Activated CD4-positive, alpha-beta T cell treated with anti-CD3 and anti-CD28 coated beads, Interleukin-2, amount 10 ng/mL, durations not matched to agents 7 days and 5 days (primary cell): ENCODE measurements at places on chromosomes 4 and X. TPM values are rescaled to one million over a fixed set of nuclear protein-coding genes. Genes with fewer than 3 reads are reported as not detected.

DNA sequence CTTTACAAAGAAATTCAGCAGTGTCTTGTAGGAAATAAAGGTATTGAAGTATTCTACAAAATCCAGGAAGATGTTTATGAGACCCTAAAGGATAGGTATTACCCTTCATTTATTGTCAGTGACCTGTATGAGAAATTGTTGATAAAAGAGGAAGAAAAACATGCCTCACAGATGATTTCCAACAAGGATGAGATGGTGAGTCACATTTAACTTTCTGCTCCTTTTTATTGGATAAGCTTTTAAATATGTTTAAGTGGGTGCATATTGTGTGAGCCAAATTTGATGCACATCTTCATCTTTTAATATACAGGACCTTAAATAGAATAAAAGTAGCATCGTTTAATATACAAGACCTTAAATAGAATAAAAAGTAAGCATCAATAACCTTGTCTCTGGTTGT lies 72.1 kb downstream of the LRP2BP start:
- DNase-seq, result no peak

- DNase-seq, result no peak
These were observed 1756.9 kb upstream of the TENM3 start for GRCh38 chr4:180486342-180486741.

ENPEP gene
- 0.02 TPM for total RNA-seq

- DNase-seq, result no peak
These were observed 79.7 kb upstream of the PRSS48 start for GRCh38 chr4:151197247-151197646.

TLL1 gene
- not detected for total RNA-seq

CCNB3 gene
- total RNA-seq, result 0.82 TPM

CYSLTR1 gene
- 23.8 TPM for total RNA-seq

GRCh38 chr4:23978002-23978401 lies 88.2 kb upstream of the PPARGC1A start:
- no peak for DNase-seq

DNA sequence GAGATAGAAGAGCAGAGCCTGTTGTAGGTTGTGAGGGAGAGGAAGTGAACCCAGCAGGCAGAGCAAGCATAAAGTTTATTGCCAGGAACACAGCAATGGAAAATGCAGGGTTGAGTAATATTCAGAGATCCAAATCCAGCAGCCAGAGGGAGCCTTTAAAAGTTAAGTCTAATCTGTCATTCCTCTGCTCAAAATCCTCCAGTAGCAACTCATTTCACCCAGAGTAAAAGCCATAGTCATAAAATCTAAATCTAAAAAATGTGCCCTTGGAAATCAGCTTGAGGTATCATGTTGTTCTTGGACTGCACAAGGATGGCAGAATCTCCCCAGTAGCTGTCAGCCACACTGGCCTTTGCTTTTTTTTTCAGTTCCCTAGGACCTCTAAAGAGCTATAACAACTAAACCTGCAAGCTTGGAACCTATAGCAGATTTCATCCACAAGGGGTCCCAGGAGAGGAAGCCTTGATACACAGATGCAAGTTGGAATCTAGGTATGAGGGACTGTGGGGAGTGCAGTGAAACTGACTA lies 62.9 kb upstream of the FRAS1 start:
- DNase-seq, result peak; percentile 16

FAAH2 gene
- total RNA-seq, result 1.4 TPM

DNA sequence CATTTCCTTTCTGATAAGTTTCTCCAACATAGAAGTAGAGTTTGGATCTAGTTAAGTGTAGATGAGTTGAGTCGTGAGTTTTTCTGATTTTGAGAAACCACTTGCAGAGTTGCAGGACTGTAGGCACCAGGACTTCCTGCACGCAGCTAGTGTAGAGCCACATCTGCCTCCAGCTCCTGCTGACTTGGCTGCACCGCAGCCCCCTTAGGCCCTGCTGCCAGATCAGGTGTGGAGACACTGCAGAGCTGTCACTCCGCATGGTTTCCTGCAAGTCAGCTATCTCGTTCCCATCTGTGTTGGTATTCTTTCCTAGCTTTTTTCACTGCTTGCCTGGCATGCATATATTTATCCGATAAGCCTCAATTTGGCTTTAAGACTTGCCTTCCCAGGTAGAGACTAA lies 48.9 kb downstream of the PCDH7 start:
- no peak for DNase-seq

MOSPD2 gene
- 16.5 TPM for total RNA-seq

DNA sequence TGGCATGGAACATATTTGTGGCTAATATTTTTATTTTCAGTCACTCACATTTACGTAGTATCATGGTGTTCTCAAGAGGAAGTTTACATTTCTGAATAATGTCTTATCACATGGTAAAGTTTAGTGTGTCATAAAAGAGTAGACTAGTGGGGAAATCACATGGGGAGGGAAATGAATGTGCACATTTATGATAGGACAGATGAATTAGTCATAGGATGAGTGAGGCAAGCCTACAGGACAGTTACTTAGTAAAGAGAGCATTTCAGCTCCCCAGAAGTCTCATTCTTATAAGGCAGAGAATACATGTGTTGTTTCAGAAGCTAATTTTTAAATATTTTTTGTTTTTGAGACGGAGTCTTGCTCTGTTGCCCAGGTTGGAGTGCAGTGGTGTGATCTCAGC lies 6.2 kb downstream of the GK start:
- no peak for DNase-seq

DNA sequence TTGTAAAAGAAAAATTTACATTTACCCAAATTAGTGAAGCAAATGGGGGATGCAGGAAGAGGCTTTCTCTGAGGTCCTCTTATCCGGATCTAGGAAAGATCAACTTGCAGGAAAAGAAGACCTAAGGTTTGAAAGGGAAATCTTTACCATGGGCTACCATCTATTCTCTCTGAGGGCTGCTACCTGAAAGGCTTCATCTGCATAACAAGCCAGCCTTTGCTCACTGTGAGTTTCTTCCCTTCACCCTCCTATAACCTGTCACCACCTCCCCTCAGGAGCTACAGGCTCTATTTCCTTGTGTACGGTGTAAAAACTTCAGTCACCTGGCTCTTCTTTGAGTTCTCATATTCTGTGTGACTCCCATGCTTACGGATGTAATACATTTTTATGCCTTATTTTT lies 118.6 kb upstream of the BEND4 start:
- DNase-seq, result no peak

CPLX1 gene
- total RNA-seq, result 0.17 TPM

DNA sequence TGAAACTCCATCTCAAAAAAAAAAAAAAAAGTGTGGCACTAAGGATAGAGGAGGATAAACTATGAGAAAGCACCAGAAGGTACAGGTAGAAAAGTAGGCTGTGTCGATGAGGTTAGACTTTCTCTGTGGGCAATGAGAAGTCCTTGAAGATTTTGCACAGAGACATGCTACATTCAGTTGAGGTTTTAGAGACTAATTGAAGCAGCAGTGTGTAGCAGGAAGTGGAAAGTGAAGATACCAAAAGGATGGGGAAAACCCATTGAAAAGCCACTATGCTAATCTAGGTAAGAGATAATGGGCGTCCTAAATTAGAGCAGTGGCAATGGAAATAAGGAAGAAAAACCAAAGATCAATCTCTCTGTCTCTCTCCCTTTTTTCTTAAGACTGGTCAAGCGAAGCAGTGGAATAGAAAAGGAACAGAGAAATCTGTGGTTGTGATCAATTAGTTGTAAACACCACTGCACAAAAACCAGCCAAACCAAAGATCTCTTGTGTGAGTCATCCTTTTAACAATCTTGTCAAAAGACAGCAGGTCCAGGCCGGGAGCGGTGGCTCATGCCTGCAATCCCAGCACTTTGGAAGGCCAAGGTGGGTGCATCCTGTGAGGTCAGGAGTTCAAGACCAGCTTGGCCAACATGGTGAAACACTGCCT lies 3.5 kb downstream of the SPINK2 start:
- peak; percentile 39 for DNase-seq

- no peak for DNase-seq
These were observed 5.8 kb upstream of the CDKN2AIP start for GRCh38 chr4:183438458-183439113.

DNA sequence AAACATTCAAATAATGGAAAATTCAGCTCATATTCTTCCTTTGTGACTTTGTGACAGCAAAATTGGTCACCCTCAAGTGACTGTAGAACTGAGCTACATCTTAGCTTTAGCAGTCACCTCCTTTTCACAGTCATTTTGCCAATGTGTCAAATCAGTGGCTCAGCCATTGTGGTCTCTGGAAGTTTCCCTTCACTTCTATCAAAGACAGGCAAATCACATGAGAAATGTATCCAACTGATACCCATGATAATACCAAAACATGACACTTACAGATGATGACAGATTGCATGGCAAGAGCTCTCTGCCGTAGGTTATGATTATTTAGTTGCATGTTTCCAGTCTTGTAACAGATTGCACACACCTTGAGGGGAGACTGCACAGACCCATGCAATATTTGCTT lies 549.8 kb upstream of the MAGEB2 start:
- DNase-seq, result no peak
